Posterior vena cava (tissue), 2 donors: ENCODE measurements at places on chromosomes 3 and 15.

- DNase-seq, result peak; percentile 81
These were observed 34.8 kb downstream of the MITF start for GRCh38 chr3:69774029-69774428.

GRCh38 chr3:183331498-183331897, 78.4 kb downstream of the B3GNT5 start:
- DNase-seq, result no peak

DNA sequence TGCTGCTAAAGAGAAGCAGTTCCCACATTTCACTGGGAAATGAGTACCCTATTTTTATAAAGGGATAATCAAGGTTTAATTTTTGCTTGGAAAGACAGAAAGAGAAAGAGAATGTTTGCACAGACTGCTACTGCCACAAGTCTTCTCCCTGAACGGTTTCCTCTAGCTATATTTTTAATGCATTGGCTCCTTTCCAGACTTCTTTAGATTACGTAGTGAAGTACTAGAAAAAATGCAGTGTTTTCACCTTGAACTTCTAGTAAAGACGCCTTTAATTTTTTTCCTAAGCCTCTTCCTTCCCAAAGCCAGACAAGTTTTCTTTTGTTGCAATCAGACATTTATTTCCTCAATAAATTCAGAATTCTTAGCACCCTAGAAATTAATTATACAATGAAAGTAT, 248.3 kb upstream of the CCDC54 start:
- no peak for DNase-seq

DNA sequence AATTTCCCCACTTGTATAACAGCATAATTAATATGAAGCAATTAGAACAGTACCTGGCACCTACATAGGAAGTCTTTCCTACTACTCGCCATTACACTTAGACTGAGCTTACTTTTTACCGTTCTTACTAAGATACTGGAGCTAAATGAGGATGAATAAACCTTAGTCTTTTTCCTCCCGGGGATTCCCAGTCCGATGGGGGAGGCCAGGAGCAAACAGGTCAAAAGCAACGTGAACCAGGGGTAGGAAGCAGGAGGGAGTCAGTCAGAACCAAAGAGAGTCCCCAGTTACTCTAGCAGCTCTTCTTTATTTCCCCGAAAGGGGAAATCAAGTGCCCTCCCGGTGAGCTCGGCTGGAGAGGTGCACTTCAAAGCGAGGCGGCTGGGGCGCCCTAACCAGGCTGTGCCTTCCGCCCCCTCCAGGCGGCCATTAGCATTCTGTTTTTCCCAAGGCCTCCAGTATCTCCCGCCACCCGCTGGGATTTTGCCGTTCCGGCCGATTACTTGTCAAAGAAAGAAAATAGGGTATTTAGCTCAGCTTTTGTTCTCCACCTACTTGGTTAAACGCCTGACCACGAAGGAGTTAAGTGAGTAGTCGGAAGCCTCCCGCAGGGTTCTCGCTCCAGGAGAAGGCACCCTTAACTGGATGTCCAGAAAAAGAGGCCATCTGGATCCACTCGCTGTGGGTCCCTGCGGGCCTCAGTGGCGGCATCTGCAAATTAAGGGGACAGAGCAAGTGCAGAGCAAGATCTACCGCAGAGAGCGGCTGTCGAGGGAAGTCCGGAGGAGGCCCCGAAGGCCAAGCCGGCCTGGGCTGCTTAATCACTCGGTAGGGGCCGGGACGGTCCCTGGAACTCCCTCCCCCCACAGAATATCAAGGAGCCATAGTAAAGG, 6.3 kb upstream of the EOMES start:
- DNase-seq, result no peak

- no peak for DNase-seq
These were observed at the start of gene CAV3 for GRCh38 chr3:8733332-8734094. Gene CAV3, plus strand, starts transcription at chr3:8733802. Its CDS starts 75 bp downstream, at chr3:8733877.

- DNase-seq, result no peak
These were observed 100.1 kb downstream of the EPHB1 start for GRCh38 chr3:134895181-134895580.

DNA sequence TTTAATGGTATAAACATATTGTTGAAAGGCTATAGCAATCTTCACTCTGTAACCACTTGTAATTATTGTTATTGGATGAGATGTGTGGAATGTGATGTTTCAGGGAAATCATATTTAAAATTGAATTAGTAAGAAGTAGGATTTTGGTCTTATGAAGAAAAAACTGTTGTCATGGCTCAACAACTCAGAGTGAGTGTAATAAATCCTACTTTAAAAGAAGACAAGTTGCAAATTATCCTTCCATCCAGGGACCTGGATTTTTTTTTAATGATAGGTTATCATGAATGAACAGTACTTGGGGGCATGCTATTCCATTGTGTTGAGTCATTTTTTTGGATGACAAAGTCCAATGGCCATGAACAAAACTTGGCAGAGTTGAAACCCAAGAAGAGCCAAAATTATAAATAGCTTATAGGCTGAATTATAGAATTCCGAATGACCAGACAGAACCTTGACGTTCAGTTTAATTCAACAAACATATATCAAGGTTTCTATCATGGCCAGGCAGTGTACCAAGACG, 625.5 kb upstream of the ZNF717 start:
- no peak for DNase-seq

GRCh38 chr15:67074886-67075229, 9.5 kb downstream of the SMAD3 start:
- no peak for DNase-seq

GRCh38 chr3:155382396-155383042, 89.0 kb upstream of the STRIT1 start:
- peak; percentile 88 for DNase-seq

DNA sequence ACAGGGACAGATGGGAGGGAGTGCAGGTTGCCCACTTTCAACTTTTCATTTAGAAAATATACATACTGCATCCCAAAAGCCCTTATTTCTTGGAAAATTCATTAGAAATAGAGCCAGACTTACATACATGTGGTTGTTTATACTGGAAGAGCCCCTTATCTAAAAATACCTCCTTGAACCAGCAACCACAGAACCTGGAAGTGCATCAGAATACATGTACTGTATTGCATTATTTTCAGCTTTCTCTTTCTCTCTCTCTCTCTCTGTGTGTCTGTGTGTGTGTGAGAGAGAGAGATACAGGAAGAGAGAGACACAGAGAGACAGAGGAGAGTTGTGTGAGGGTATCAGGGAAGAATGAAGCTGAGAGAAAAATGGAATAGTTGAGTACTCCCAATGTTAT, 29.5 kb upstream of the LSAMP start:
- DNase-seq, result no peak

GRCh38 chr3:196971094-196971698, 2.6 kb upstream of the PIGZ start:
- DNase-seq, result no peak

DNA sequence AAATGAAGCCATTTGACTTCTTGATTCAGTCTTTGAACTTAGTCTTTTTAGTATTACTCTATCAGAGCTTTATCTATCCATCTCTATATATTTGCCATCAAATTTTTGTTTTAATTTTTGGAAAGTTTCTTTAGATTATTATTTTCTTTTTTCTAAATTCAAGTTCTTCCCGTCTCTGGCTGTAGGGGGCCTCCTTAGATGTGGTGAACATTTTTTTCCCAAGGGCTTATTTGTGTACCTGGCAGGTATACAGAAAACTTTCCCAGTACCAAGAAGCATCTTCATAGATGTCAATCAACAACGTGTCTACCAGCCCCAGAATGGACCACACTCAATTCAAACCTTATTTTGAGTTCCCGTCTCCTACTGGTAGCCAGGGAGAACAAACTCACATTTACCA, 486.8 kb upstream of the CNTN4 start:
- DNase-seq, result no peak

GRCh38 chr3:119243712-119244111, 3.0 kb upstream of the B4GALT4 start:
- no peak for DNase-seq

DNA sequence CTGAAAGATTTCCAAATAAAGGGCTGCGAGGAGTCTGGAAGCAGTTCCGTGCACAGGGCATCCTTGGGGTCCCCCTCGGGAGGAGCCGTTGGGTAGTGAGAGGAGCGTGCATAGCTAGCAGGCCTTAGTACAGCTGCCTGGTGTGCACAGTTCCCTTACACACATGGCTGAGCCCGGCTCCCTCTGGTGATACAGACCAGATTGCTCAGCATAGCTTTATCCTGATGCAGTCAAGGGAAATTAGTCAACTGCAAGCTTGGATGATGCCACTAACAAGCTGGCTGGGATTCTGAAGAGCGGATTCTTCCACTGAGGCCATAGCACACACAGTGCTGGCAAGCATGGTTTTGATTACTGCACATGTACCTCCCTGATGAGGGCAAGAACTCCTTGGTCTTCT, 349.4 kb downstream of the LRTM1 start:
- DNase-seq, result no peak

- DNase-seq, result no peak
These were observed 93.6 kb upstream of the POU1F1 start for GRCh38 chr3:87370007-87370406.
